Effector memory CD8-positive, alpha-beta T cell (primary cell): ENCODE measurements at places on chromosomes 5 and 9.

- no peak for DNase-seq
- no peaks in the 10 kb centered on the region for H3K36me3 ChIP-seq
- peaks cover 33% of the 10 kb centered on the region for H3K4me1 ChIP-seq
Observed at GRCh38 chr5:40356248-40356647, 323.5 kb upstream of the PTGER4 start.

DNA sequence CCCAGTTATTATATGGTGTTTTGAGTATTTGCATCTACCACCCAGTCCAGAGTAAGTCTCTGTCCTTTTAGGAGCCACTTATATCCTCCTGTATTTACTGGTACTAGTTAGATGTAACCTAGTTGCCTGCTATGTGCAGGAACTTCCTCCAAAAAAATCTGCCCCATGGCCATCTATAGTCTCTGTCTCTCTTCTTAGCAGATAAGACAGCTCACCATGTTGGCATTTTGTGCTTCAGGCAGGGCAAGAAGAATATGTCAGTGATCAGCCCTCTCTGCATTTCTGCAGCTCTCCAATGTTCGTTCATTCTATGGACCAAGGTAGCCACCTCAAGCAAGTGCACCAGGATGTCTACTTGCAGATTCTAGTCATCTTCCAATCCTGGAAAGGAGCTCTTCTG, 446.5 kb downstream of the TLE1 start:
- H3K27ac ChIP-seq: no peak overlapping the region
- no peaks in the 10 kb centered on the region for H3K4me1 ChIP-seq
- H3K27me3 ChIP-seq: no peaks in the 10 kb centered on the region
- no peaks in the 10 kb centered on the region for H3K36me3 ChIP-seq

DNA sequence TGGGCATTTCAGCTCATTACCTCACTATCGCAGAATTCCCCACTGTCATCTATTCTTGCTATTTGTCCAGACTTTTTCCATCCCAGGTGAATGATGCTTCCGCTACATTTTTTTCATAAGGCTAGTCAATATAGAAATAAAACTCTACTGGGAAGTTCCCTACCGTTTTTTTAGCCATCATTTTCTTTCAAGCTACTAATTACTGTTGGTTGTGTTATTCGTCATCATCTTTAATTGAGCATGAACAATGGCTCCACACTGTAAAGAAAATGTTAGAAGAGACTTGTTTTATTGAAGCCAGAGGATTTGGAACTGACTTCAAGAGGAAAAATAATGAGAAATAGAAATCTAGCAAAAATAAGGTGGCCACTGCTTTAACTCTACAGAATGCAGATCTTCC, 265.0 kb downstream of the ZNF608 start:
- H3K27me3 ChIP-seq: no peaks in the 10 kb centered on the region
- H3K36me3 ChIP-seq: no peaks in the 10 kb centered on the region
- DNase-seq: no peak
- no peaks in the 10 kb centered on the region for H3K4me1 ChIP-seq
- no peak overlapping the region for H3K27ac ChIP-seq

GRCh38 chr5:16690243-16690852, 73.6 kb upstream of the RETREG1 start:
- H3K4me1 ChIP-seq: no peaks in the 10 kb centered on the region
- no peaks in the 10 kb centered on the region for H3K27me3 ChIP-seq
- no peak overlapping the region for H3K27ac ChIP-seq
- no peaks in the 10 kb centered on the region for H3K36me3 ChIP-seq

DNA sequence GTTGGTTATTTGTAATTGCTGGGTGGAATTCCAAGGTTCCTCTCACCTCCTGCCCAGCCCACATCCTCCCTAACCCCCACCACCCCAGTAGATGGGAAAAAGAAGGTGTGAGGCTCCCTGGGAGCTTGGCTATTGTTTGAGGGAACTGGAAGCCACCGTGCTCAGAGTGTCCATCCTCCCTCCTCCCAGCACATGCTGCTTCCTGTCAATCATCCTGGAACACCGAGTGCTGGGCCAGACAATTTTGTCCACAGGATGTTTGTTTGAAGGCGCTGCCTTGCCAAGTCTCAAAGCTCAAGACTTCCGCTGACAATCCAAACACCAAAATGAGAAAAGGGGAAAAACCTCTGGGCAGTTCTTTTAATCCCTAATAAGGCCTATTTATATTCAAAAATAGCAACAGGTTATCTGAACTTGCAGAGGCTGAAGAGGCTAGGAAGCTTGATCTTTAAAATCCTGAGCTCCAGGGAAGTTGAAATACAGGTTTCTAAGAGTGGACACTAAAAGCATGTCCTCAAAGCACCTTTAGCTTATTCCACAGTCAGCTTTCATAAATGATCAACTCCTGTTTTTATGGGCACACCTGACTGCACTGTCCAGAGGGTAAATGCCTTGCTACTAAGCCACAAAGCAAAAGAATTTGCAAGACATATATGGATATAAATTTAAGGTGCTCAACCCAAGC, 286.7 kb downstream of the NFIB start:
- no peak overlapping the region for H3K27ac ChIP-seq
- H3K4me1 ChIP-seq: no peaks in the 10 kb centered on the region
- H3K36me3 ChIP-seq: no peaks in the 10 kb centered on the region
- no peak overlapping the region for H3K4me3 ChIP-seq
- no peaks in the 10 kb centered on the region for H3K27me3 ChIP-seq

- peaks cover 36% of the 10 kb centered on the region for H3K4me1 ChIP-seq
Observed at GRCh38 chr9:114357360-114357759, 27.7 kb downstream of the ORM2 start.

DNA sequence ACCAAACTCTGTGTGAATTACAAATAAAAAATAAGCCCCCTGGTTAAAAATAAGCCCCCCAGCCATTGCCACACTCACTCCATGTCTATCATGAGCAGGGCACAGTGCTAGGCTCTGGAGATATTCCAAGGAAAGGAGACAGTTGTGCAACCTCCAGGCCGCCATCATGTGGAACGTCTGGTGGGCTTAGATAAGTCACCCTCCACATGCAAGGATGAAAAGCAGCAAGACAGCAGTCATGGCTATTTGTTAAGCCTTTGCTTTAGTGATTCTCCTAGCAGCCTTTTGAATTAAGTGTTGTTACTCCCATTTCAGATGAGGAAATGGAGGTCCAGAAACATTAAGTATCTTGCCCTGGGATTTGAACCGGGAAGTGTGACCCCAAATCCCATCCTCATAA, 94.8 kb downstream of the DCP2 start:
- no peak for DNase-seq
- peaks cover 3% of the 10 kb centered on the region for H3K4me1 ChIP-seq
- H3K27me3 ChIP-seq: no peaks in the 10 kb centered on the region
- no peak overlapping the region for H3K4me3 ChIP-seq
- H3K36me3 ChIP-seq: no peaks in the 10 kb centered on the region
- H3K27ac ChIP-seq: no peak overlapping the region

DNA sequence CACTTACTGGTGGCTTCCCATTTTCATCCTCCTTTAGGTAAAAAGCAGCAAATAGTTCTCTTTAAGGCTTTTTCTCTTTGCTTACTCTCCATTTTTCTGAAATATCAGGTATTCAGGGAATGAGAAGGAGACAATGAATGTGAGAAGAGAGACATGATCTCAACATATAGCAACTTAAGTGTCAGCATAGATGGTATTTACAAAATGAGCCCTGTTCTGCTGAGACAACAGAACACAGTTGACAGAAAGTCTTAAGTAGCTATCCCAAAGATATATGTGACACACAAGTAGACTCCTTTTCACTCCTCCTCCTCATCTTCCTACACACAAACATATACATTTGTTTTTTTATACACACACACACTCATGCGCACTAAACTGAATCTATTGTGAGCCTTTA, 649.3 kb upstream of the WWC1 start:
- H3K4me3 ChIP-seq: no peak overlapping the region
- H3K27ac ChIP-seq: no peak overlapping the region
- H3K4me1 ChIP-seq: no peaks in the 10 kb centered on the region

GRCh38 chr9:137160716-137161557, 8.9 kb downstream of the LRRC26 start:
- no peak overlapping the region for H3K4me3 ChIP-seq
- no peak overlapping the region for H3K27ac ChIP-seq
- DNase-seq: no peak
- H3K27me3 ChIP-seq: peaks cover 43% of the 10 kb centered on the region
- H3K36me3 ChIP-seq: peaks cover 3% of the 10 kb centered on the region

- peaks cover 4% of the 10 kb centered on the region for H3K4me1 ChIP-seq
- no peak overlapping the region for H3K4me3 ChIP-seq
- no peaks in the 10 kb centered on the region for H3K27me3 ChIP-seq
- no peaks in the 10 kb centered on the region for H3K36me3 ChIP-seq
- H3K27ac ChIP-seq: no peak overlapping the region
Observed at GRCh38 chr5:87051502-87052113, 216.1 kb upstream of the RASA1 start.

- H3K27ac ChIP-seq: no peak overlapping the region
- H3K4me1 ChIP-seq: no peaks in the 10 kb centered on the region
- no peaks in the 10 kb centered on the region for H3K36me3 ChIP-seq
- no peak for DNase-seq
Observed at GRCh38 chr5:121296356-121296755, 555.3 kb upstream of the FTMT start.

DNA sequence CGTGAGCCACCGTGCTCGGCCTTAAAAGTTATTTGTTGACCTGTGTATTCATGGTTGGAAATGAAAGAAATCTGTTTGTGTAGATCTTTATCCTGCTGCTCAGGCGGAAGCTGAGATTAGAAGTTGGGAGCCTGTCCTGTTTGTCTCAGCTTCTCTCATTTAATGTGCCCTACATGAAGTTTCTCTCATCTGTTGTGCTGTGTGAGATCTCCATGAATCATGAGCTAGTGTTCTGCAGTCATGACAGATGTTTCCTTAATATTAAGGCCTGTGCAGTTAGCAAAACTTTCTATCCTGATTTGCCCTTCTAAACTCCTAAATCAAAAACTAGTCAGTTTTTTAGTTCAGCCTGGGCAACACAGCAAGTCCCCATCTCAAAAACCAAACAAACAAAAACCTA, 59.5 kb downstream of the FAM78A start:
- peaks cover 19% of the 10 kb centered on the region for H3K36me3 ChIP-seq
- no peaks in the 10 kb centered on the region for H3K4me1 ChIP-seq
- no peak overlapping the region for H3K4me3 ChIP-seq
- DNase-seq: no peak
- no peak overlapping the region for H3K27ac ChIP-seq

GRCh38 chr9:12956805-12957204, 182.0 kb downstream of the LURAP1L start:
- no peak overlapping the region for H3K4me3 ChIP-seq
- no peaks in the 10 kb centered on the region for H3K36me3 ChIP-seq
- no peak overlapping the region for H3K27ac ChIP-seq
- no peaks in the 10 kb centered on the region for H3K27me3 ChIP-seq
- no peak for DNase-seq

GRCh38 chr5:39500551-39501175, 75.9 kb upstream of the DAB2 start:
- no peak overlapping the region for H3K27ac ChIP-seq
- no peak overlapping the region for H3K4me3 ChIP-seq
- no peaks in the 10 kb centered on the region for H3K4me1 ChIP-seq
- no peak for DNase-seq

DNA sequence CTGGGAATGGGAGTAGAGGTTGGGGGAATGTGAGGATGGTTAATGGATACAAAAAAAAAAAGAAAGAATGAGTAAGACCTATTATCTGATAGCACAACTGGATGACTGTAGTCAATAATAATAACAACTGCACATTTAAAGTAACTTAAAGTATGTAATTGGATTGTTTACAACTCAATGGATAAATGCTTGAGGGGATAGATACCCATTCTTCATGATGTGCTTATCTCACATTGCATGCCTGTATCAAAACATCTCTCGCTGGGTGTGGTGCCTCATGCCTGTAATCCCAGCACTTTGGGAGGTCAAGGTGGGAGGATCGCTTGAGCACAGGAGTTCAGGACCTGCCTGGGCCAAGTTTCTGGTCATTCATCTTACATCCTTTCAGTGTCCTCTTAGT, 34.6 kb downstream of the MCCC2 start:
- H3K27me3 ChIP-seq: no peaks in the 10 kb centered on the region
- peaks cover 5% of the 10 kb centered on the region for H3K36me3 ChIP-seq
- no peak overlapping the region for H3K4me3 ChIP-seq
- DNase-seq: no peak

- peaks cover 88% of the 10 kb centered on the region for H3K36me3 ChIP-seq
- H3K4me3 ChIP-seq: peak overlapping the region; percentile 82
- peaks cover 21% of the 10 kb centered on the region for H3K4me1 ChIP-seq
- H3K27me3 ChIP-seq: no peaks in the 10 kb centered on the region
- peak; percentile 53 for DNase-seq
Observed at GRCh38 chr5:179836225-179837019, 15.7 kb downstream of the SQSTM1 start.

DNA sequence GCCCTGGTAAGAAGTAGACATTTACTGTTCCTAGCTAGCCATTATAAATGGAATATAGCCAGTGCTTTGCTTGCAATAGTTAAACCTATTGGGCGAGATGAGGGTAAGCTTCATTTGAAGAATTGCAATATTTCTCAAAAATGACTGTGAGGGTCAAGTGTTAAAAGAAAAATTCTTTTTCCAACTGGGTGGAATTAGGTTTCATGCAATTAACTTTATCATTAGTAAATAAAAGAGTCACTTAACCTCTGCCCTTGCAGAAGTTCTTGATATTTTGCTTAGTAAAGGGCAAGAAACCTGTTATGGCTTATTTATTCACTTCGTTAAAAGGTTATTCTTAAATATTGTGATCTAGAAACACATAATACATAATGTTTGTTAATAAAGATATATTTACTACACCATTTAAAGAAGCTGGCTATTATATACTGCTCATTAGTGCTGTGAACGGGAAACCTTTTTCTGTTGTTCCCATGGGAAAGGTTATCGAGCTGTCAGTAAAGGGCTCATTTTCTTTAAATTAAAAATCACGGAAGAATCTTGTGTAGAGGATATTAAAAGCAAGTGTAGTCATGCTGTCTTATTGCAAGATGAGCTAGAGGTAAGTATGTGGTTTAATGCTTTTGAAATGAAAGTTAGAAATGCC, 370.5 kb downstream of the CSNK1G3 start:
- H3K4me3 ChIP-seq: no peak overlapping the region
- DNase-seq: no peak
- H3K4me1 ChIP-seq: no peaks in the 10 kb centered on the region
- no peaks in the 10 kb centered on the region for H3K36me3 ChIP-seq
- no peaks in the 10 kb centered on the region for H3K27me3 ChIP-seq
- no peak overlapping the region for H3K27ac ChIP-seq
